ENCODE measurements at places on chromosomes 3 and 15. TPM values are rescaled to one million over a fixed set of nuclear protein-coding genes. Genes with fewer than 3 reads are reported as not detected.

DNA sequence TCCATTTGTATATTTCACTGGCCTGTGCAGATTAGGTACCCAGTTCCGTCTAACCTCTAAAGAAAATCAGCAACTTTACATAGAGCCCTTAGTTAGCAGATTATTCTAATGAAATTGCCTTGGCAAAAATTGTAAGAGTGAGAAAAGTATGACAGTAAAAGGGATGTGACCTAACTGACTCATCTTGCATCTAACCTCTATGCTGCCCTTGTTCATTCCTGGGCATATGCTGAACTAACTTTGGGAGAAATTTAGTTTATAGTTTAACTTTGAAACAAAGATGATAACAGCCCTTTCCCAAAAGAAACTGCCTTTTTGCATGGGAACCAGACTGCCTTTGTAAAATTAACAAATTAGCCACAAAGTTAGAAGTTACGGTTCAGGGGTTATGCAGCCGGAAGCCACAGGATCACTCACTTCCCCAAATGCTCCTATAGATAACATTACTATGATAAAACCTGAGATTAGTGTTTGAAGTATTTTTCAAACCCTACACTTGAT is 839.8 kb upstream of the ALCAM start:
- H3K4me3 ChIP-seq: no peak overlapping the region
- DNase-seq: no peak
- no peak overlapping the region for H3K27ac ChIP-seq
- H3K27me3 ChIP-seq: no peaks in the 10 kb centered on the region
- H3K36me3 ChIP-seq: no peaks in the 10 kb centered on the region
- H3K4me1 ChIP-seq: no peaks in the 10 kb centered on the region

- no peaks in the 10 kb centered on the region for H3K27me3 ChIP-seq
- no peak overlapping the region for H3K4me3 ChIP-seq
- peaks cover 9% of the 10 kb centered on the region for H3K36me3 ChIP-seq
- DNase-seq: no peak
These were observed 10.0 kb downstream of the MRPS25 start for GRCh38 chr3:15055019-15055557.

The ATOSA gene
- 81.6 TPM for total RNA-seq

DNA sequence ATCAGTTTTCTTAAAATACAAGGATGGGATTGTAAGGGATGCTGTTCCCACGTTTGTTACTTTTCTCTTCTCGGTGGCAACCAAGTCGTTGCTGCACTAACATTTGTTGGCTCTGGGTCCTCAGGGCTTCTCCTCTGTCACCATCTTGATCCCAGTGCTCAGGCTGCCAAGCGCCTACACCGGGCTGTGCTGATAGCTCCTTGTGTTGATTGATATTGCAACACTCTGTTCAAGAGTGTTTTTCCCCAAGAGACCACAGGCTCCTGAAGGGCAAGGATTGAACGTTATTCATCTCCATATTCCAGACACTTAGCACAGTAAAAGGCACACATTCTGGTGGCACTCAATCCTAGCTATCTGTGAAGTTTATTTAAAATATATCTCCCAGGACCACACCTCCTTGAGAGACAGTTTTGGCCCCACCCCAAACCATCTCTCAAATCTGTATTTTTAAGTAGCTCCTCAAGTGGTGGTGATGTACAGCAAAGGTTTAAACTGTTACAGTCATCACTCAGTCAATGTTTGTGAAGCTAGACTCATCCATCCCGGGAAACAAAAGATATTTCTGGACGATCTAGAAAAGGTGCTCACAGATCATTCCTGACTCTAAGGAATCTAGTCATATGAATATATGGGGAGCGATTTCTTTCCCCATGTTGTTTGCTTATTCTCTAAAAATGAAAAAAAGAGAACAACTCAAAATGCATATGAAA is 38.5 kb upstream of the FOXP1 start:
- H3K4me1 ChIP-seq: no peaks in the 10 kb centered on the region
- H3K4me3 ChIP-seq: no peak overlapping the region
- H3K27me3 ChIP-seq: no peaks in the 10 kb centered on the region
- no peaks in the 10 kb centered on the region for H3K36me3 ChIP-seq

DNA sequence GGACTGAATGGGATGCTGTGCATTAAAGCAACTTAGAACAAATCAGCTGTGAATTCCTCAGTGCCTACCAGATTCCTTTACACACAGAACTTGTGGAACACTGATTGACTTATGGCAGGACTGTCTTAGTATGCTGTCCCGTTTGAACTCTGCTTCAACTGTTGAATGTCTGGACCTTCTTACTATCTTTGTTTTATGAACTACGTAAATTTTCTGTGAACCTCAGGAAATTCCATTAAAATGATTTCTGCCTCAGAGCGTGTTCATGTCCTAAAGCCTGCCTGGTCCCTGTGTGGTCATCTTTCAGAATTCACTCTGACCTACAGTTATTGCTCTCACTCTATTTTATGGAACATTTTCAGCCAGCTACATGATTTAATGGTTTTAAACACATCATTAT is 29.4 kb upstream of the FBN1 start:
- DNase-seq: no peak
- no peaks in the 10 kb centered on the region for H3K27me3 ChIP-seq
- H3K27ac ChIP-seq: no peak overlapping the region
- no peak overlapping the region for H3K4me3 ChIP-seq

GRCh38 chr3:69423463-69424155 is 37.7 kb upstream of the FRMD4B start:
- no peak overlapping the region for H3K4me3 ChIP-seq
- no peaks in the 10 kb centered on the region for H3K36me3 ChIP-seq
- no peak for DNase-seq
- H3K4me1 ChIP-seq: no peaks in the 10 kb centered on the region
- no peak overlapping the region for H3K27ac ChIP-seq

The RTP1 gene
- total RNA-seq: not detected

The MAGI1 gene
- 51.6 TPM for total RNA-seq

DNA sequence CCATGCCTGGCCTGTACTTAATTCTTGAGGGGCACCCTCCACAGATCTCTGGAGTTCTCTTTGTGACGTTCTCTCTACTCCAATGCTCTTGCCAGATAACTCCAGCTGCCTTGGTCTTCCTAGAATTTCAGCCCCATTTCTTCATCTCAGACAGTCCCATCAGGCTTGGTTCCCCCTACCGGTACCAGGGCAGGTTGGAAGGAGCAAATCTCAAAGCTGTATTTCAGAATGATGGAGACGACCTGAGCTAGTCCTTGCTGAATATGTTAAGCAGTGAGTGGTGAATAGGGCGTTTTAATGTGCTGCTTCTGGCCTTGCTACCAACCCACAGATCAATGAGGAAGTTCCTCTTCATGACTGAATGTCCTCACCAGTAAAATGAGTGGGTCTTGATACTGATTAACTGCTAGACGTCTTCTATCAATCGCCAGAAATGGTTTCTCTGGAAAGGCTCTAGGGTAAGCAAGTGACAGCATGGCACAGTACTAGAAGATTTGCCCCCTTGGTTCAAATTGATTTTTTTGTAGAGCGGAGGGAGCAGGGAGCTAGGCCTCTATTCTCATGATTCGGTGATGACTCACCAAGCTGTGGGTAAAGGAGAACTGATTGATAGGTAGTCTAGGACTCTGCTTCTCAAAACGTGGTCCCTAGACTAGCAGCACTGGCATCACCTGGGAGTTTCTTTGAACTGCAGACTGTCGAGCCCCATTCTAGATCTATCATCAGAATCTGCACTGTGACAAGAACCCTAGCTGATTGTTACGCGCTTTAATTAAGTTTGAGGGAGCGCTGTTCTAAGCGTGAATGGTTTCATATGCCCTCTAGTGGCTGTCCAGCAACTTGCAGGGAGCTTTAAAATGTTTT is 67.8 kb downstream of the UBP1 start:
- no peak overlapping the region for H3K4me3 ChIP-seq
- H3K4me1 ChIP-seq: no peaks in the 10 kb centered on the region
- no peak overlapping the region for H3K27ac ChIP-seq
- H3K27me3 ChIP-seq: no peaks in the 10 kb centered on the region
- H3K36me3 ChIP-seq: no peaks in the 10 kb centered on the region

The GRM2 gene
- 0.32 TPM for total RNA-seq

The TRIM42 gene
- not detected for total RNA-seq

- no peak overlapping the region for H3K4me3 ChIP-seq
- no peaks in the 10 kb centered on the region for H3K4me1 ChIP-seq
- DNase-seq: no peak
- H3K27me3 ChIP-seq: no peaks in the 10 kb centered on the region
- H3K27ac ChIP-seq: no peak overlapping the region
These were observed 493.7 kb upstream of the GOLIM4 start for GRCh38 chr3:168589376-168589775.

GRCh38 chr15:72737061-72737460 is 46.5 kb downstream of the ADPGK start:
- no peak overlapping the region for H3K27ac ChIP-seq
- peaks cover 6% of the 10 kb centered on the region for H3K36me3 ChIP-seq
- no peak overlapping the region for H3K4me3 ChIP-seq
- no peaks in the 10 kb centered on the region for H3K4me1 ChIP-seq

DNA sequence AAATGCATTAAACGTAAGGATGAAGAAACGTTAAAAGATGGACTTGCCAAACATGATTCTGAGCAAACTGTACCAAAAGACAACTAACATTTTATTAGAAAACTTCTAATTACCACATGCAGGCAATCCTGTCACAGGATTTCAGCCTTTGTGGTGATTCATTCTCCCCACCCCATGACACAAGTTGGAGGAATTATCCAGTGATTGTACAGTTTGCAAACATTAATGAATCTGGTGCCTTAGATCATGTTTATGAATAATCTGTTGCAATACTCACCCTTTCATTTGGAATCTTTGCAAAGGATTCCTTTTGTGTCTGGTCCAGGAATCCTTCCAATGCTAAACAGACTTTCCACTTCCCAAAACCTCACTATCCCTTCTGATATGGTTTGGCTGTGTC is 23.3 kb upstream of the ERC2 start:
- no peaks in the 10 kb centered on the region for H3K4me1 ChIP-seq
- no peaks in the 10 kb centered on the region for H3K27me3 ChIP-seq
- no peaks in the 10 kb centered on the region for H3K36me3 ChIP-seq
- H3K4me3 ChIP-seq: no peak overlapping the region
- no peak overlapping the region for H3K27ac ChIP-seq

DNA sequence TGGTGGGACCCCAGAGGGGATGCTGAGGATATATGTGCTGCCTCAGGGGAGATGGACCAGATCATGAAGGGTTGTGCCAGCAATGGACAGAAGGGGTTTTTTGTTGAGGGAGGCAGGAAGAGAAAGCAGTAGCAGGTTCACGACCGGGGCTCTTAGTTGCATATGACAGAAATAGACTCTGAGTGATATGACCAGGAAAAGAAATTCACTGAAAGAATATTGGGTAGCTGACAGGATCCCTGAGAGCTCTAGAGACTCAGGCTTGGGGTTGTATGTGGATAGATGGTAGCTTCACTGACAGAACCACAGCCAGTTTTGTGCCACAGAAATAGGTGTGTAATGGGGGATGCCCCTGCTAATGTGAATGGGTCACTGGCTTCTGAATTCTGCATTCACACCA is 241.6 kb downstream of the ZNF621 start:
- H3K36me3 ChIP-seq: no peaks in the 10 kb centered on the region
- no peak overlapping the region for H3K27ac ChIP-seq
- H3K4me1 ChIP-seq: no peaks in the 10 kb centered on the region

GRCh38 chr3:17081520-17081919 is 196.8 kb downstream of the PLCL2 start:
- H3K27ac ChIP-seq: no peak overlapping the region
- H3K4me3 ChIP-seq: no peak overlapping the region
- H3K27me3 ChIP-seq: no peaks in the 10 kb centered on the region
- no peak for DNase-seq

GRCh38 chr15:31128919-31129768 is 27.6 kb upstream of the TRPM1 start:
- no peaks in the 10 kb centered on the region for H3K36me3 ChIP-seq
- H3K4me3 ChIP-seq: no peak overlapping the region
- H3K27me3 ChIP-seq: no peaks in the 10 kb centered on the region
- peaks cover 9% of the 10 kb centered on the region for H3K4me1 ChIP-seq
- no peak overlapping the region for H3K27ac ChIP-seq

The CLDN11 gene
- total RNA-seq: 11.8 TPM

The CHSY1 gene
- 46.4 TPM for total RNA-seq

The UNC13C gene
- total RNA-seq: not detected

GRCh38 chr3:46065750-46066256 is 38.5 kb upstream of the XCR1 start:
- H3K4me1 ChIP-seq: no peaks in the 10 kb centered on the region
- H3K27ac ChIP-seq: no peak overlapping the region
- no peak overlapping the region for H3K4me3 ChIP-seq
- no peaks in the 10 kb centered on the region for H3K27me3 ChIP-seq

DNA sequence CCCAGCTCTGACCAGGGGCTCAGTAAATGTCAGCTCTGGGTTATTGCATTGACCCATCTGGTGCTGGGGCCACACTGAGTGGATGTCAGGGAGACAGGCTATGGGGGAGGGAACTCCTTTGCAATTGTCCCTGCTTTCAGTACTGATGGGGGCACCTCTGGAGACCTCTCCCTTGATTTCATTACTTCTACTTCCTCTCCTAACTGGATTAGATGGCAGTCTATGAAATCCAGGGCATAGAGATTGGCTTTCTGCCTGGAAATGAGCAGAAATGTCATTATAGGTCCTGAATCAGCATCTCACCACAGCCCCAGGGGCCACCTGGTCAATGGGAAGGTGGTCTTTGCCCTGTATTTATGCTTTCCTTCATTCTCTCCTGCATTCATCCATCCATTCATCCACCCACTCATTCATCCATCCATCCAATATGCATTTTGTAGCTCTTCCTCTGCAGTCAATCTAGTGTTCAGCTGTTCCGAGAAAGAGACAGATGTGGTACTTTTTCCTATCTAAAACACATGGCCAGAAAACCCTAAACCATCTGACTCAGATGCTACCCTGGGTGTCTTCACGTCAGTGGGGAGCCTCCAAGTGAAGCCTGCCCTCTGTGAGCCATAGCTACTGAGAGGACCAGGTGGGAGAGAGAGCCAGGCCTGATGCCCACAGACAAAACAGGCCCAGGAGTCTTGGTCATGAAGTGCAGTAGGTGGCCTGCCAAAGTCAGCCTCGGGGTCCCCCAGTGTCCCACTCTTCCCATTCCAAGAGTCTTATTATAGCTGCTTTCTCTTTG is 57.1 kb downstream of the CCDC33 start:
- no peak overlapping the region for H3K27ac ChIP-seq
- DNase-seq: no peak
- no peaks in the 10 kb centered on the region for H3K27me3 ChIP-seq
- no peak overlapping the region for H3K4me3 ChIP-seq

DNA sequence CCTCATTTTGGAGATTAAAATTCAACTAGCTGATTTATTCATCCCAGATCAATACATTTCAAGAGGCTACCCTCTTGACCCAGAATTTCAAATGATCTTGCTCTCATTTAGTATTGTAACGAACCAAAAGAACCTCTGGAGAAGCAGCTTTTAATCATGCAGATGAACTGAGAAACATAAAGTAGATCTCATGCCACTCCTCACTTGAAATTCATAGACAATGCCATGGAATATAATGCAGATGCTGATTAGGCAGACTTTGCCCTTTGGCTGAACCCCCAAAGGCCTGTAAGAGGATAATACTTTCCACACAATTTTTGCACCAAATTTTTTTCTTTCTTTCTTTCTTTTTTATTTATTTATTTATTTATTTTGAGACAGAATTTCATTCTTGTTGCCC is 358.3 kb downstream of the NEK10 start:
- H3K4me1 ChIP-seq: no peaks in the 10 kb centered on the region
- H3K36me3 ChIP-seq: no peaks in the 10 kb centered on the region
- H3K4me3 ChIP-seq: no peak overlapping the region
- no peak for DNase-seq
- H3K27me3 ChIP-seq: no peaks in the 10 kb centered on the region

- no peaks in the 10 kb centered on the region for H3K4me1 ChIP-seq
- no peak overlapping the region for H3K4me3 ChIP-seq
- no peaks in the 10 kb centered on the region for H3K27me3 ChIP-seq
- H3K36me3 ChIP-seq: no peaks in the 10 kb centered on the region
These were observed 25.2 kb downstream of the TSC22D2 start for GRCh38 chr3:150433347-150433746.

Data from prostate gland (tissue), 2 donors.